ENCODE measurements at places on chromosomes 2 and 18.

- DNase-seq, result no peak
Measured at GRCh38 chr2:214899751-214900150, 90.3 kb upstream of the BARD1 start.

DNA sequence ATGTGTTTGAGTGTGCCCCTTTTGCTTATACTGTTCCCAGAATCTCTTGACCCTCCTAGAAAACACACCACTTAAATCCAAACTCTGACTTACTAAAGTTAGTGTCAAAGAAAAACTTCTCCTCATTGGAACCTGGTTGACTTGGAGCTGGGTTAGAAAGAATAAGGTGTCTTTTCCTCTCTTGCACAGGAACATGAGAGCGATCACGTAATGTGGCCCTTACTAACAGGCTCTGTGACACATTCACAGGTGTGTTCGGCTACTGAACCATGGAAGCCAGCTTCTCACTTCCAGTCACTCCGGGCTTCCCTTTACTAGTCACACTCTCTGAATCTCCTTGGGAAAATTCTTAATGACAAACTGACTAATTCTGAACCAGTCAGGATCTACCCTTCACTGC, 5.4 kb upstream of the POU3F3 start:
- DNase-seq, result no peak

GRCh38 chr2:215280326-215280725, 31.5 kb upstream of the ATIC start:
- no peak for DNase-seq

DNA sequence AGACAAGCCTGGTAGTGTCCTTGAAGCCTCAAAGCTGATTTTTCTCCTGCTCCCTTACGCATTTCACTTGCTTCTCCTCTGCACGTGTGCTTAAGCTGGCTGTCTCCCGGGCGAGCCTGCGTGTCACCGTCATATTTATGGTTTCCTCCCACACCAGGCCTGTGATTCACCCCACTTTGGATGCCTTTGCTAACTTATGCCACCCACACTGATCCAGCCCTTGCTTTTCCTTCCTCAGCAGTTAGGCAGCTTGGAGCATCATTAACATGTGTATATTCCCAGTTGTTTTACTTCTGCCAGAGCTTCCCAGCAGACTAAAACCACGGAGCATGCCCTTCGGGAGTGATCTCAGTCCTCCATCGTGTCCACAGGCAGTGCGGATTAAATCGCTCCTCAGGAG, 2.2 kb downstream of the ST3GAL5 start:
- DNase-seq, result peak; percentile 59

DNA sequence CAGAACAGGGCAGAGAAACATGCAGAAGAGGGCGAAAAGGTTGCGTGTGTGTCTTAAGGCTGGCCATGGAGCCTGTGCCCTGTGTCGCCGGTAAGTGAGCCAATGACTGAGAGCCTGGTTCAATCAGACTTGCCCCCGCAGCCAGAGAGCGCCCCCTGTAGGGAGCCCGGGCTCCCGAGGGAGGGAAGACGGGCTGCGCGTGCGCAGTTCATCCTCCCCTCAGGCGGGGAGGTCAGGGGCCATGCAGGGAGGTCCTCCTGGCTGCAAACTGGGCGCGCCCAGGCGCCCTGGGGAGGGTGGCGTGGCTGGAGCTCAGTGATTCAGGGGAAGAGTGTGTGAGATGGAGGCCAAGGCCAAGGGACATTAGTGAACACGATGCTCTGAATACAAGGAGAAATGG, 276.6 kb downstream of the PHLPP1 start:
- no peak for DNase-seq

- no peak for DNase-seq
Measured at GRCh38 chr2:21163213-21163612, 39.4 kb downstream of the TDRD15 start.

DNA sequence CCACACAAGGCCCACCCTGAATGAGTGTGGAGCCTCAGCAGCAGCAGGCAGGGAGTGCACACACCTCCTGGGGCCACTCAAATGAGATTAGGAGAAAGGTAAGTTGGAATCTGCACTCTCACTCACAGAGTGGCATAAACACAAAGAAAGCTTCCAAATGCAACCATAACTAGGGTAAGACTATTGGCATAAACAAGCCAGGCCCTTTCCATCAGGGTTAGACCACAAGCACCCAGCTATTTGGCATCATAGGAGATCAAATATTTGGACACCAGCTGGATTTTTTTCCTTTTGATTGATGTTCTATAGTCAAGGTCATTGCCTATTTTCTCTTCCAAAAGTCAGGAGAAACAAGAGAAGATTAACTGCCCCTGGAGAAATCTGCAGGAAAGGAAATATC, 471.5 kb downstream of the TXNL1 start:
- no peak for DNase-seq

DNA sequence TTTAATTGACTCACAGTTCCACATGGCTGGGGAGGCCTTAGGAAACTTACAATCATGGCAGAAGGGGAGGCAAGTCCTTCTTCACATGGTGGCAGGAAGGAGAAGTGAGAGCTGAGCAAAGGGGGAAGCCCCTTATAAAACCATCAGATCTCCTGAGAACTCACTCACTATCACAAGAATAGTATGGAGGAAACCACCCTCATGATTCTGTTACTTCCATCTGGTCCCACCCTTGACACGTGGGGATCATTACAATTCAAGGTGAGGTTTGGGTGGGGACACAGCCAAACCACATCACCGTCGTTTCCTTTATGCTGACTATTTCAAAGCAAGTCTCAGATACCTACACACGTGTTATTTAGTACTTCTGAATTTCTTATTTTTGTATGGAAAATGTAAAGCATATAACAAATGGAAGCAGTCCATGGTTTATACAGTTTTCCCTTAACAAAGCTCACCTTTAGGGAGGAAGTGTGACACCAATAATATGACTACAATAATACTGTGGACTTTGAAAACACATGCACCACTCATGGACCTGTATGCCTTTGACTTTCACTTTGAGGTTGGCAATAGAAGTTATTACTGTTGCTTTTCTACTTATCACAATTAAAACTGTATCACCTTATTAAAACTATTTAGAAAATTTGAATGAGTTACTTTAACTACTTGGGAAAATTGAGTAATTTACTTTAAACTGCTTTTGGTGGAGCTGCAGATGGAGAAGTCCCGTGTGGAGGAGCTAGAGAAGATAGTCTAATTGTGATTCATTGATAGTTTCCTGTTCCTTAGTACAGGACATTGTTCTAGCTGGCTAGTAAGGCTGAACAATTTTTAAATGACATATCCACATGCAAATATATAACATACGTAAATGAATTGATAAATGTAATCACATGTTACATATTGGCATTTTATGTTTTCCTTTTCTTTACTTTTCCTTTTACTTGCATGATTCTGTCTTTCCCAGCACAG, 37.3 kb downstream of the MTCL1 start:
- DNase-seq, result no peak

- DNase-seq, result no peak
Measured at GRCh38 chr2:98448441-98449145, 3.9 kb downstream of the INPP4A start.

DNA sequence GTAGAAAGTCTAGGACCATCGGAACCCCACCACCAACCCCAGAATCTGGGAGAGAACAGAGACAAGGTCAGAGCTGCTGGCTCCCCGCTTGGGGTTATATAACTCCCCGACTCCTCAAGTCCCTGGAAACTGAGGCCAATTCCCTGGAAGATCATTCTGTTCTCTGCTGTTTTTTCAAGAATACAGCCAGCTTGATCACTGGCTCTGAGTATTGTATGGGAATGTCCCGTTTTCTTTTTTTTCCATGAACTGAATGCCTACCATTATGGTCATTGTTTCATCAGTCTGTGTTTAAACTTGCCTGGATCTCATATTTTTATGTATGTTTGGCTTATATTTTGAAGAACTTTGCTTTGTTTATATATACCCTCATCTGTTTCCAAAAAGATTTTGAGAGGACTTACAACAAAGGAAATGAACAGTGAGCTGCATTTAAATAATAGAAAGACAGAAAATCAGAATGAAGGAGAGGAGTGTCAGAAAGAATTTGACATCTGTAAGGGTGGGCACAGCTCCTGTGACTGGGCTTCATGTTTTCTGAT, 90.0 kb upstream of the ALPP start:
- no peak for DNase-seq

DNA sequence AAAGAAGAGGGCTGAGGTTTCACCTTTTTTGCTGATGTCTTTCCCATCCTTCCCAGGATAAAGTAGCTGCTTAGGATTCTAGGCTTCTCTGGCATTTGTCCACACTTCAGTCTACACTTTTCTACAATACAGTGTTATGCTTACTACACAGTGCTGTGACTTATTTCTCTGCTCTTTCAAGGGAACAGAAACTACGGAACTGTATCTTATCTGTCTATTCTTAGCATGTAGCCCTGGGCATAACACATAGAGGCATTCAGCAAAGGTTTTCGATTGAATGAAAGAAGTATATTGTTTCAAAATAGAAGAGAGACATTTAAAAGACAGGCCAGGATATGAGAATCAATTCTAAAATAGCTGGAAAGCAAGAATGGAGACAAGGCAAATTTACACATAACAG, 110.9 kb downstream of the ARHGEF33 start:
- DNase-seq, result no peak

- DNase-seq, result no peak
Measured at GRCh38 chr2:201735486-201735885, 37.0 kb upstream of the MPP4 start.

DNA sequence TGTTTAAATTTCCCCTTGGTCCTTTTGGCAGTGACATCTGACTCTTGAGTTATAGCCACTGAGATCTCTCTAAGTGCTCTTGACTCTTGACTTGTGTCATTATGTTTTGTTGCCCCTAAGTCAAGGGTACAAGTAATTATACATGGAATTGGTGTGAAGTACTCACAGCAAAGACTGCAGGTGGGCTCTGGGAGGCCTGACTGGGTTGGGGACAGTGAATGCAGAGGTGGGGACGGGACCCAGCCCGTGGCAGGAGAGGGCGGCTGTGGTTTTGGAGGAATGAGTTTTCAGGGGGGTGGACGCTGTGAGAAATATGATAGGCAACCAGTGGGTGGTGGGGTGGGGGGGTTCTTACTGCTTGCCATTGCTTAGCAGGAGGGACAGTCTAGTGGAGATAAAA, 97.8 kb downstream of the NCK2 start:
- no peak for DNase-seq

DNA sequence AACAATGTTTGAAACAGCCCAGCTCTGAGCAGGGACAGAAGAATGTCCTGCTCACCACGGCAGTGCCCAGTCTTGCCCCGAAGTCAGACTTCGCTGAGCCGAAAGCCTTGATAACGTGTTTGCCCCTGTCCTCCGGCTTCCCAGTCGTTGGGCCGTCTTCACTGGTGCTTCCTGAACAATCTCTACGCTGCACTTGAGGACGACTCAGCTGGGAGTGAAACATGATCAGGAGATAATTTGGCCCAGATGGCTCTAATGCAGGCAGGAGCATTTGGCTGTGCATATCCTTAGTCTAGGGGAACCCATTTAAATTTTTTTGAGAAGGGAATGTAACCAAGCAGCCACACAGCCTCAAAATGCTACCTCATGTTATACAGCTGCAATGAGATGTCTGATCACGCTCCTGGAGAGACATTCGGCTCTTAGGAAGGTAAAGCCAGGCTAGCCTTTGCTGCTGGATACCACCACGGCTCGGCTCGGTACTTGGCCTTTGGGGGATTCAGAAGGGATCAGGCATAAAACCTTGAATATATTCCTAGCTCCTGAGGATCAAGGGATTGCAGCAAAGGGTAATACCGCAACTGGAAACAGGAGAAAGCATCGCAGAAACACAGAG, 43.6 kb downstream of the FECH start:
- DNase-seq, result no peak

DNA sequence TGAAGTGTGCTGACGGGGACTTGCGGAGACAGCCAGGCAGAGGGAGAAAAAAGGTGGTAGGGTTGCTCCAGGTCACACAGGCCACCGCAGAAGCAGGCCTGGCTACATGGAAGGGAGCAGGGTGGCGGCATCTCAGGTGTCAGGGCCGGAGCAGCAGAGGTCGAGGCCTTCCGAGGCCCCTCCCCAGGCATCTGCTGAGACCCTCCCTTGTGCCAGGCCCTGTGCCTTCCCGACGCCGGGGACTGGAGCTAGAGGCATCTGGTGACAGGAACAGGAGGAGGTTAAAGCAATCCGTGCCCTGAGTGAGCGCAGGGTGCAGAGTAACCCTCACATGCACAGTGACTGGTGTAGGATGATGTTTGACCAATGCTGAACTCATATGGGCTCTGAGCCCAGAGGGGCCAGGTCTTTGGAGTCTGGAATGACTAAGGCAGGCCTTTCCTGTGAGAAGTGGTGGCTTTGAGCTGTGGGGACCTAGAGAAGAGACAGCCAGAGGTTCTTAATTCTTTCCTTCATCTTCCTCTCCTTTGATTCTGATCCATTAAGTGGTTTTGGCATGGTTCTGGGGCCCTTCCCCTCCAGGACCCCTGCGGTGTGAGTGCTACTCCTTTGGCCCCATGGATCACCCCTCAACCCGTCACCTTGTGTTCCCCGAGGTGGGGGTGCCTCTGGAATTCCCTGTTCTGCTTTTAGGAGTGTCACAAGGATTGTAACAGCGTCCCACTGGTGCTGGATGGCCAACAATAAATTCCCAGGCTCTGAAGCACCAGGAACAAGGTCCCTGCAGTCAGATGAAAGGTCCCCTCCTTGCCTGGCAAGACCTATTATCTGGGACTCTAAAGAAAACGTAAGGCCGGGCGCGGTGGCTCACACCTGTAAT, 72.1 kb downstream of the KLHL29 start:
- no peak for DNase-seq

GRCh38 chr18:48609820-48610815, 71.3 kb downstream of the CTIF start:
- no peak for DNase-seq

GRCh38 chr2:133977405-133977804, 276.5 kb upstream of the MGAT5 start:
- no peak for DNase-seq

GRCh38 chr2:234873828-234874173, 78.0 kb upstream of the SH3BP4 start:
- DNase-seq, result no peak

GRCh38 chr18:34493099-34493544, 217.0 kb upstream of the DTNA start:
- DNase-seq, result no peak

DNA sequence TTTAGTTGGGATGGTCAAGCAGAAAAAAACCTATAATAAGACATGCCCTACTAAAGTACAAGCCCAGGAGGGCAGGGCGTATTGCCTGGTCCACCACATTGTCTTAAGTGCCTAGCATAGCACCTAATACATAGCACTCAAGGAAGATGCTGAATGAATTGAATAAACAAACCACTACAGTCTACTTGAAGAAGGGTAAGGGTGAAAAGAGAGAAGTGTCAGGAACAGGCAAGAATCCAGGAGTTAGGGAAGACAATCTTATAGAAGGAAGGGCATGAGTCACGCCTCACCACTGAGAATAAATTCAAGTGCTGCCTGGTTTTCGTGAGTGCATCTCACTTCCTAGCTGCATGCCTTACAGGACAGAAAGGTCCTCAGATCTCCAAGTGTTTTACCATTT, 13.9 kb downstream of the SLC19A3 start:
- DNase-seq, result no peak

GRCh38 chr2:179263446-179264367, 925 bp downstream of the SESTD1 start:
- peak; percentile 7 for DNase-seq

GRCh38 chr2:152627351-152627957, 89.8 kb downstream of the PRPF40A start:
- DNase-seq, result no peak

Data from activated CD4-positive, alpha-beta T cell treated with anti-CD3 and anti-CD28 coated beads, Interleukin-2, amount 50 U/mL, for 4 hours (primary cell).